Nucleus accumbens (tissue), 56 donors: ENCODE measurements at places on chromosomes 16 and 17.

DNA sequence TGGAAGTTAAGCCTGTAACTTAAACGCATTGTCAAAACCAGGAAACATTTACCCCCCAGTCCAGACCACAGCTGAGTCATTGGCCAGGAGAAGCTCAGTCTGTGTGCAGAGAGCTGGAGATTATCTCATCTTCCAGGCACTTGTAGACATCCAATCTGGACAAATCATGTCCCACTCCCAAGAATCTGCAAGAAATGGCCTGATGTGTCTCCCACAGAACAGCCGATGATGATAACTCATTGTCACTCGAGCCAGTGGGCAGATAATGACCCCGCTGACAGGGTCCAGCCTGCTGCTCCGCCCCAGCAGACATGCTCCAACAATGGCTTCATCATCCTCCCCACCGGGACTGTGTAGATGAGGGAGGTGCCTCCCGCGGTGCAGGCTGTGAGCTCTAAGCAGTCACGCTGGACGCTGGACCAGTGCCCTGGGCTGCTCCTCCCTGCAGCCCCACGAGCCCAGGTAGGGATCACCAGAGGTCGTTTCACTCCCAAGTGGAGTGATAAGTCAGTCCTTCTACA lies 322.5 kb downstream of the C16orf95 start:
- no peak for DNase-seq

- no peak for DNase-seq
These were observed 27.7 kb downstream of the ABCC1 start for GRCh38 chr16:15976929-15977637.

GRCh38 chr17:27624539-27624938 lies 6.4 kb upstream of the LGALS9 start:
- DNase-seq = no peak

DNA sequence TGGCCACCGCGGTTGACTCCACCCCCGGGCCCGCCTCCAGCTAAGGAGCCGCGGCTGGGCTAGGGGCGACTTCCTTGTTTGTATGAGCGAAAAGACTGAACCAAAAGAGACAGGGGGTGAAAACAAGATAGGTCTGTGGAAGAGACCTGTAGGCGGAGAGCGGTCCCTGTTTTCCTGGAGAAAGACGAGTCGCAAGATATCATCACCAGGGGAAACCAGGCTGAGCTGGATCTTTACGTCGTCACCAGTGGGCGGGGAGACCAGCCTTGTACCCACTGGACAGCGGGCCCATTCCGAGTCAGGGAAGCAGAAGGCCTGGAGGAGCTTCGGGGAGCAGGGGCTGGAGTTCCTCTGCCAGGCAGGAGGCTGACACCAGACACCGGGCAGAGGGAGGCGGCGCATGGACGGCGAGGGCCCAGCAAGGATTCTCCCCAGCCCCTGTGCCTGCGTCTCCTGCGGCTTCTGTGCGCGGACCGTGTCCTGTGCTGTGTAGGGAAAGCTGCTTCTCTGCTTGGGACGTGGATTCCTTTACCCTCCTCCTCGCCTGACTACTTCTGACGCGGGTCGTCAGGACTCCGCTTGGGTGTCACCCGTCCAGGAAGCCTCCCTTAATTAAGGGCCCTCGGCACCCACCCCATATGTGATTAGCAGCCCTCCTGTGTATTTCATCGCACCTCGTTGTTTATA lies 10.3 kb upstream of the ARL4D start:
- DNase-seq = peak; percentile 95

DNA sequence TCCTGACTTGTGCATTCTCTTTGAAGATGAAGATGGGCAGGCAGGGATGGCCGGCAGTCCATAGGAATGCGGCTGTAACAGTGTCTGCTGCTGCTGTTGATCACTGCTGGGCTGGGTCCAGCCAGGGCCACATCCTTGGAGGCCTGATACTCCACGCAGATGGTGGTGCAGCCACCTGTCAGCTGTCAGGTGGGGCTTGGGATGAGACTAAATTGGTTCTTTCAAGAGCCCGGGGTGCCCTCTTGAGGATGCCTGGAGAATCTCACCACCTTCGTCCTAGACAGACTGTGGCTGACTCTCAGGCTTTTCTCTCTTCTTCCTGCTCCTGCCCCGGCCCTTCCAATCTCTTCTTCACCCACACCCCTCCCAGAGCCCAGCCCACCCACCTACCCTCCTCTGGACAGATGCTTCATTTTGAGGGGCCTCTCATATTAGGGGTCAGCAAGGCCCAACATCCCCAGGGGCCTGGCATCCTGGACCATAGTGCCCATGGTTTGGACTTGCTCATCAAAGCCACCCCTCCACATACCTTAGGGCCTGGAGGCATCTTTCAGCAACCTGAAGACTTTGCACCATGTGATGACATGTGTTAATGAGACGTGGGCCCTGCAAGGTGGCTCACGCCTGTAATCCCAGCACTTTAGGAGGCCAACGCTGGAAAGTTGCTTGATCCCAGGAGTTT lies 19.1 kb downstream of the OSBPL7 start:
- DNase-seq = no peak

DNA sequence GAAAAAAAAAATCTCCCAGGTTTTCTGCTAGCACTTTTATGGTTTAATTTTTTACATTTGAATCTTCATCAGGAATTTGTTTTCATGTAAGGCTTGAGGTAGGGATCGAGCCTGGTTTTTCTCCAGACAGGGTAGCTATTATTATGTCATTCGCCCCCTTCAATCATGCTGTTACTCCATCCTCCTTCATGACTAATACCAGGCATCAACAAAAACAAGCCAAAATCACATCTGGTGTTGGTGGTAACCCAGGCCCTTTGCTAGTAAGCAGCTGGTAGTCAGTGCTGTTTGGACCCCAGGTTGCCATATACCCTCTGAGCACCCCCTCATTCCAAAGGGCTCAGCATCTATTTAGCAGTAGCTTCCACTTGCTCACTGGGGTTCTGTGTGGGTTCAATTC lies 29.5 kb downstream of the DRC3 start:
- DNase-seq = no peak

- peak; percentile 56 for DNase-seq
These were observed 40.1 kb downstream of the NOS2 start for GRCh38 chr17:27760069-27760885.

GRCh38 chr17:36197387-36197703 lies 787 bp upstream of the CCL3L1 start:
- DNase-seq = no peak

GRCh38 chr17:63701456-63701820 lies 1.5 kb upstream of the LIMD2 start:
- DNase-seq = no peak

GRCh38 chr17:30924341-30924740 lies 2.6 kb downstream of the ADAP2 start:
- no peak for DNase-seq

- no peak for DNase-seq
These were observed 684 bp upstream of the NUDT16L1 start for GRCh38 chr16:4692460-4693295.

- DNase-seq = no peak
These were observed 6.0 kb downstream of the PDZD9 start for GRCh38 chr16:21994856-21995465.

- DNase-seq = no peak
These were observed 476 bp downstream of the KCNH4 start for GRCh38 chr17:42180411-42180921.

GRCh38 chr17:58301504-58302150 lies 20.9 kb upstream of the MPO start:
- no peak for DNase-seq

DNA sequence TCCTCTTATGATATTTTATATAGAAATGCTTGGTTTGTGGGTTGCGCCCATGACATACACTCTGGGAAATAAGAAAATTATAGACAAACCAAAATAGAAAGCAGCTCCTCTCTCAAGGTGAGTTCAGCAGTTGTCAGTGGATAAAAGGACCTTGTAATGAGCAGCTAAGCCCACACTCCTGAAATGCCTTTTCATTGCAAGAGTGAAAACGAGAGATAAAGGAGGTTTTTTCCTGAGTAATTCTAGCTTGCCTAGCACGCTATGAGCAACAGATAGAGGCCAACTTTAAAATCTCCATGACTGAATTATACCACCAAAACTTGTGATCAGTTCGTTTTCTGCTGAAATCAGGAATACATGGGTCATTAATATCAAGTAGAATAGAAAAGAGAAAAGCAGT lies 261.8 kb upstream of the CACNG5 start:
- DNase-seq = no peak

DNA sequence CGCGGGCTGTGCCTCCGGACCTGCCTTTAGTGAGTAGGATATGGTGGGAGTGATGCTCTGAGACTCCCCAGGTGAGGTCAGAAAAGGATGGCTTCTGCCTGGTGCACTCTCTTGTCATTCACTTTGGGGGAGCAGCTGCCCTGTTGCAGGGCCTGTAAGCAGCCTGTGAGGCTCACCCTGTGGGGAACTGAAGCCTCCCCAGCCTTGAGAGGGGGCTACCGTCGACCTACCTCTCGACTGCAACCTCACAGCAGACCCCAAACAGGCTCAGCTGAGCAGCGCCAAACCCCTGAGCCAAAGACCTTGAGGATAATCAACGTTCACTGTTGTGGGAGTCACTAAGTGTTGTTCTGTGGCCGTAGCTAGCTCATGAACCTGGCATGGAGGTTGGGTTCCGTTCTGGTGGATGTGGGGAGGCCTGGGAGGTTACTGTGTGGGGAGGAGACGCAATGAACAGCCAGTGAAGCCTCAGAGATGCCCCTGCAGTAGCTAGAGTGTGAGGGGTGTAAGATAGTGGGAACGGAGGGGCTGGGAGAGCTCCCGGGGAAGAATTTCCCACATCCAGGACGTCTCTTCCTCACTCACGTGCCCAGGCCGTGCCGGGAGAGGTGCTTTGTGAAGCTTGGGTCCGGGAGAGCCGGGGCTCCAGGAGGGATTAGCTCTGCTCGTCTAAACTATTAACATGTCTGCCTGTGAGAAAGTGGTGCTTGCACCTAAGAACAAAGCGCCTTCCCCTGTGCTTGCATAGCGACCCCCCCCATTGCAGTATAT lies 38.8 kb downstream of the METRNL start:
- DNase-seq = no peak

- DNase-seq = no peak
These were observed 223.1 kb downstream of the ZNF423 start for GRCh38 chr16:49632795-49633184.

- no peak for DNase-seq
These were observed 33.6 kb upstream of the BRD7 start for GRCh38 chr16:50402298-50402895.

DNA sequence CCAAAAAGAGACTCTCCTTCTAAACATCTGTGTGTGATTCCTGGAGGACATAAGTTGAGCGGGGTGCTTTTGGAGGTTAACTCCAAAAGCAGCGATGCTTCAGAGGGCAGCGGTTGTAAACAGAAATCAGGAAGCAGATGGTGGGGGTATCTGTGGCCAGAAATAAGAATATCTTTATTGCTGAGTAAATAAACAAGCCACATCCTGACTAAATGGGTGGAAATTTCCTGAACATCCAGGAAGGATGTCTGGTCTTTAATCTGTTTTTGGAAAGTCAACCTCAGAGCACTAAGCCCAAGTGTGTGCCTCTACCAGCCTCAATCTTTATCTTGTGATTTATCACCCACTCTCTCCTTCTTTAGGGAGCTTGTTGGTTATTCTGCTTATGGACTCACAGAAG lies 123.3 kb downstream of the CDH13 start:
- no peak for DNase-seq

DNA sequence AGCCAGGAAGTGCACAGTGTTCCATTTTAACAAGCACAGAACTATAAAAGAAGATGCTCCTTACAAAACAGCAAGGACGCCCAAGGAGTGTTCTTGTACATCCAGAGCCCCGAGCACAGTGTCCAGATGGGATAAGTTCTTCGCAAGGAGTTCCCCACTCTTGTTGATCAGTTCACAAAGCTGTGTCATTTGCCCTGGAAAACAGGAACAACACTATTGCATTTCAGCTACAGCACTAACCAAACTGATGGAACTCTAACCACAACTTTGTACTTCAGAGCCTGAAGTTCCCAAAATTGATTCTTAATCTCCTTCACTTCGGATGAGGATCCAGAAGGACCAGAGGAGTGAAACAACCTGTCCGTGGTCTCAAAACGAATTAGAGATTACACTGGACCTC lies 5.1 kb downstream of the COPS3 start:
- DNase-seq = no peak

GRCh38 chr17:50050431-50051032 lies 5.4 kb upstream of the ITGA3 start:
- DNase-seq = no peak

DNA sequence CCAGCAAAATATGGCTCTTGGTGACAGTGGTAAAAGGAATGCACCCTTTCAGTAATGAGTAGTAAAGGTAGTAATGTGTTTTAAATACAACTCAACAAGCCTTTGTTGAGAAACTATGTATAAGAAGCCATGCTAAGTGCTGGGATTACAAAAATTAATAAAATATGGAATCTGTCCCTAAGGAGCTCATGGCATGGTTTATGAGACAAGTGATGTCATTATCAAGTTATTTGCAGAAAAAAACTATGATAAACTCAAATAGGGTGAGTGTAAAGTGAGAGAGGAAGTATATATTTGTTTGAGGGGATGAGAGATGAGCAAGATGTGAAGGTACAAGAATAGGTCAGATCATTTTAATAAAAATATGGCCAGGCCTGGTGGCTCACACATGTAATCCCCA lies 76.9 kb downstream of the NF1 start:
- no peak for DNase-seq

GRCh38 chr16:53414381-53414780 lies 19.9 kb upstream of the RBL2 start:
- DNase-seq = no peak

DNA sequence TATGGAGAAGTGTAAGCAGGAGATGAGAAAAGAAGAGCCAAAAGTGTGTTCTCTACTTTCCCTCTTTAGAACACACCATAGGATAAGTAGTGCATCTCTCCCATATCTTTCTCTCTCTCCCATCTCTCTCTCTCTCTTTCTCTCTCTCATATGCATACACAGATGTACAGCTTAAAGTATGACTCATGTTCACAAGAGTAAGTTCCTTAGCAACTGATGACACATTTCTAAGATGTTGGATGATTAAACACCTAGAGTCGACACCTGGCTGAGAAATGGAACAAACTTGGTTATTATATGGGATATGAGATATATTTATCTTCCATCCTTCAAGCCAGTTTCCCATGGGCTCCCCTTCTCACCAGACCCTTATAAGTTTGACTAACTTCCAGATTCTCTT lies 113.5 kb downstream of the TMEM132E start:
- DNase-seq = no peak

DNA sequence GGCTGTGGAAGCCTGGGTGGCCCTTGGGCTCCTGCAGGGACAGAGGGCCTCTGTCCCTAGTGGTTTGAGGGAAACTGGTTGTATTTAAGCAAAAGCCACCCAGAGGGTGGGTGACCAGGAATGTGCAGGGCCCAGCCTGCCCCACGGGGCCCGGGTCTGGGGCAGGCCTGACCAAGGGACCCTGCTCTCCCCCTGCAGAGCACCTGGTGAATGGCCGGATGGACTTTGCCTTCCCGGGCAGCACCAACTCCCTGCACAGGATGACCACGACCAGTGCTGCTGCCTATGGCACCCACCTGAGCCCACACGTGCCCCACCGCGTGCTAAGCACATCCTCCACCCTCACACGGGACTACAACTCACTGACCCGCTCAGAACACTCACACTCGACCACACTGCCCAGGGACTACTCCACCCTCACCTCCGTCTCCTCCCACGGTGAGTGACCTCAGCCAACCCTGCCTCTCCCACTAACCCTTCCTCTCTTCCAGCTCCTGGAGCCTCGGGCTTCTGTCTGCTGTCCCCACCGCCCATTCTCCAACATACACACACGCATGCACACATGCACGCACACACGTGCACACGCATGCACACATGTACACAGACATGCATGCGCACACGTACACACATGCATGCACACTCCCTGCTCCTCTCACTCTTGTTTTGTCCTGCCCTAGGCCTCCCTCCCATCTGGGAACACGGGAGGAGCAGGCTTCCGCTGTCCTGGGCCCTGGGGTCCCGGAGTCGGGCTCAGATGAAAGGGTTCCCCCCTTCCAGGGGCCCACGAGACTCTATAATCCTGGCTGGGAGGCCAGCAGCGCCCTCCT lies 10.4 kb downstream of the GALK1 start:
- no peak for DNase-seq
